ENCODE measurements at places on chromosomes 7 and 10.

GRCh38 chr10:64733980-64734379 lies 1212.8 kb downstream of the REEP3 start:
- H3K36me3 ChIP-seq, result no peaks in the 10 kb centered on the region
- H3K4me3 ChIP-seq, result no peak overlapping the region
- H3K27ac ChIP-seq, result no peak overlapping the region
- DNase-seq, result peak; percentile 69
- no peaks in the 10 kb centered on the region for H3K27me3 ChIP-seq

- no peaks in the 10 kb centered on the region for H3K36me3 ChIP-seq
- no peaks in the 10 kb centered on the region for H3K27me3 ChIP-seq
- no peak for DNase-seq
- H3K4me3 ChIP-seq, result no peak overlapping the region
- no peaks in the 10 kb centered on the region for H3K4me1 ChIP-seq
Observed at GRCh38 chr10:128588402-128588801, 462.2 kb upstream of the MKI67 start.

DNA sequence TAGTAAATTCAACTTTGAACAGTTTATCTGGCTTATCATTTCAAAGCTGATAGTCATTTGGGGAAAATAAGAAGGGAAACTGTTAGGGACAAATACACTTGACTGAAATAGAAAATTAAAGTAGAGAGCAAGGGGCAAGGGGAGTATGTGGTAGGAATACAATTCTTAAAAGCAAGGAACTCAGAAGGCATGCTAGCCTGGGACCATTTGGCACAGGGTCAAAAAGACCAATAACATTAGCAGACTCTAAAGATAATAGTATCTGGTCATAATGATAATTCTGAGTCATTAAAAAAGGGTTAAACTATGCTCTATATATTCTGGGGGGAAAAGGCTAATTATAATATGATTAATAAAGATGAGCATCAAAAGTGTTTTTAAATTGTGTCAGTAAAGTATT lies 112.2 kb downstream of the CNOT4 start:
- H3K36me3 ChIP-seq, result no peaks in the 10 kb centered on the region
- H3K4me3 ChIP-seq, result no peak overlapping the region
- H3K4me1 ChIP-seq, result no peaks in the 10 kb centered on the region
- H3K27me3 ChIP-seq, result no peaks in the 10 kb centered on the region

GRCh38 chr7:128189231-128189930 lies 51.7 kb upstream of the LEP start:
- H3K4me1 ChIP-seq, result no peaks in the 10 kb centered on the region
- H3K4me3 ChIP-seq, result no peak overlapping the region
- no peak overlapping the region for H3K27ac ChIP-seq
- H3K27me3 ChIP-seq, result peaks cover 13% of the 10 kb centered on the region

GRCh38 chr10:78628976-78629375 lies 439.8 kb upstream of the ZMIZ1 start:
- H3K27me3 ChIP-seq, result no peaks in the 10 kb centered on the region
- H3K27ac ChIP-seq, result no peak overlapping the region
- no peaks in the 10 kb centered on the region for H3K36me3 ChIP-seq
- no peak for DNase-seq

DNA sequence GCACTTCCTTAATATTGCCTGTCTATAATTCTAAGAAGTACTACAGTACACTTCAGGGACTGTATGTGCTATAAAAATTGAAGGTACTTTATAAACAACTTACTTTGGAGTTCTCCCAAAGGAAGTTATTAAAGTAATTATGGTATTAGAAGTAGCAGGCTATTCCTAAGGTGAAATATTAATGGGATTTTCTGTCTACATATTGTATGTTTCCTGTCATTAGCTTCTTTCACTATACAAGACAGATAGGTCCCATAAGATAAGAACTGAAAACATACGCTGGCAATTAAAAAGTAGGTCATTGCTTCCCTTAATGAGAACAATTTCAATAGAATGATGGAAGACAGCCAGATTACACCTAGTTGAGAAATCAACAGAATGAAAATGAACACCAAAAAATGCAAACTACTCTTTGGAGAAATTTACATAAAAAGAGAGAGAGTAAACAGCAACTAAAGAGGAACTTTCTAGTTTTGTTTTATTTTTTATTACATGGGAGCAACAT lies 147.0 kb downstream of the HBP1 start:
- no peaks in the 10 kb centered on the region for H3K36me3 ChIP-seq
- no peaks in the 10 kb centered on the region for H3K27me3 ChIP-seq
- DNase-seq, result no peak
- H3K27ac ChIP-seq, result no peak overlapping the region
- no peaks in the 10 kb centered on the region for H3K4me1 ChIP-seq

- no peaks in the 10 kb centered on the region for H3K27me3 ChIP-seq
- H3K36me3 ChIP-seq, result no peaks in the 10 kb centered on the region
- no peak overlapping the region for H3K4me3 ChIP-seq
- H3K27ac ChIP-seq, result no peak overlapping the region
- DNase-seq, result no peak
Observed at GRCh38 chr10:13977861-13978532, 352.7 kb downstream of the FRMD4A start.

- H3K27ac ChIP-seq, result no peak overlapping the region
- H3K4me3 ChIP-seq, result no peak overlapping the region
- no peak for DNase-seq
- H3K36me3 ChIP-seq, result no peaks in the 10 kb centered on the region
- no peaks in the 10 kb centered on the region for H3K27me3 ChIP-seq
Observed at GRCh38 chr7:138929969-138930368, 51.2 kb downstream of the KIAA1549 start.

DNA sequence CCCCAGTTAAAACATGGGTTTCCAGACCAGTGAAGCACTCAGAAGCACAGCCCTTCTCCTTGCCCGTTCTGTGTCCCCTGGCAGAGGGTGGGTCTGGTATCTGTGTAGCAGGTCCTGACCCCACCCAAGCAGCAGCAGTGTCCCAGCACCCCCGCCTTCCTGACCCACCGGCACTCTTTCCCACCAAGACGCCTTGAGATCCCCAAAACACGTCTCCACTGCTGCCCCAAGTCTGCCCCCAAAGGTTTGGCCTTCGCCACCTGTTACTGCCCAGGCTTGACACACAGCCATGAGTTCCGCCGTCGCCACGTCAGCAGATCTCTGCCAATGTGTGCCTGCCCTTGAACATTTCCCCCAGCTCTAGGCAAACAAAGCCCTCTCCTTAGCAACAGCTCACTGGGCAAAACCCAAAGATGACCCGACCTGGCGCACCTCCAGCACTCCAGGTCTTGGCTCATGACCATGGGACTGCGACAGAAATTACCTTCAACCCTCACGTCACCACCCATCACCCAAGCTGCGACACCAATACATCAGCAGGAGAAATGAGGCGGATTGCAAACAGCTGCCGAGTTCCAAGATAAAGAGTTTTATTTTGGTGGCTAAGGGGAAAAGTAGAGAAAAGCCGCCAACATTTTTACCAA lies 75.6 kb downstream of the CTBP2 start:
- DNase-seq, result peak; percentile 89
- no peaks in the 10 kb centered on the region for H3K27me3 ChIP-seq
- no peak overlapping the region for H3K4me3 ChIP-seq
- peaks cover 2% of the 10 kb centered on the region for H3K36me3 ChIP-seq
- H3K4me1 ChIP-seq, result peaks cover 51% of the 10 kb centered on the region
- peak overlapping the region; percentile 91 for H3K27ac ChIP-seq

- no peaks in the 10 kb centered on the region for H3K36me3 ChIP-seq
- DNase-seq, result no peak
- no peak overlapping the region for H3K4me3 ChIP-seq
- no peak overlapping the region for H3K27ac ChIP-seq
- no peaks in the 10 kb centered on the region for H3K27me3 ChIP-seq
Observed at GRCh38 chr7:117095055-117095454, 141.8 kb downstream of the ST7 start.

GRCh38 chr7:115356139-115356746 lies 434.3 kb downstream of the MDFIC start:
- H3K27ac ChIP-seq, result no peak overlapping the region
- DNase-seq, result peak; percentile 16
- no peak overlapping the region for H3K4me3 ChIP-seq

DNA sequence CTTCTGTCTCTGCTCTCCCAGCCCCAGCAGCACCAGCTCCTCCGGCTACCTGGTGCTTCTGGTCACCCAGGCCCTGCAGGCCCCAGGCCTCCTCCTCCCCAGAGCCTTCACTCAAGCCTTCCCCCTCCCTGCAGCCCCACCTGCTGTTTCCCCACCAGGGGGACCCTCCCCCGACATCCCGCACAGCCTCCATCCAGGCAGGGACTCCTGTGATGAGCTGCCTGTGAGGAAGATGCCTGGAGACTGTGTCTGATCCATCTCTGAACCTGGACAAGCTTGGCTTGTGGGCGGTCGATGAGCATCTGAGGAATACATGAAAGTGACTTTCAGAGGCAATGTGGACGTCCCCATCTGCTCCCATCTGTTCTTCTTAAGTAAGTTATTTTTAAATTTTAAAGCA lies 45.0 kb downstream of the RAMP3 start:
- H3K4me3 ChIP-seq, result no peak overlapping the region
- H3K27ac ChIP-seq, result no peak overlapping the region
- peaks cover 3% of the 10 kb centered on the region for H3K27me3 ChIP-seq
- no peaks in the 10 kb centered on the region for H3K4me1 ChIP-seq
- no peak for DNase-seq

DNA sequence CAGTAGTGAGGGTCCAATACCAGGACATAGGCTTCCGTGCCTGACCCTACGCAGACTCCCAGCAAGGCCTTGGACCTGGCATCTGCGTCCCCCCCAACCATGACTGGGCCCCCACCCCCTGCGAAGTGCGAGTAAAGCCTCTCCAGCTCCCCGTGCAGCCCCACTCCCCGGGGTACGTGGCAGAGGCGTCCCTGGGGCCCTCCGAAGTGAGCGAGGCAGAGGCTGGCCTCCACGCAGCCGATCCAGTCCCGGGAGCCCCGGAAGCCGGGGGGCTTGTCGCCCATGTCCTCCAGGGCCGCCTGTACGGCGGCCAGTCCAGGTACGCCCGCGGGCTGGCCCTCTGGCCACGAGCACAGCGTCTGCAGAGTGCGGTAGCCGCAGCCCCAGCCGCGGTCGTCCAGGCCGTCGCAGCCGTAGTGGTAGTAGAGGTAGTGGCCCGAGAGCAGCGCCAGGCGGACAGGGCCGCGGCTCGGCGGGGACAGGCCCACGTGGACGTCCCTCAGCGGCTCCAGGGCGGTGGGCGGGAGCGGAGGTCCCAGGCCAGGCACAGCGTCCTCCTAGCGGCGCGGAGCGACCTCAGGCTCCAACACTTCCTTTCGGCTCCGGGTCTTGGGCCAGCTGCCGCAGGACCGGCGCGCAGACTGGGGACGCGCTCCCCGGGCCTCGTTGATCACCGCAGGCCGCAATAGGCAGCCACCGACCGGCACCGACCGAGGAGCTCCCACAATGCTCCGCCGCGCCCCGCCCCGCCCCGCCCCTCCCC lies at the start of gene UFSP1:
Gene UFSP1, minus strand, starts transcription at position 728 of the 763 bp plus-strand sequence. Its CDS starts 444 bp downstream, at position 284.
- peaks cover 40% of the 10 kb centered on the region for H3K4me1 ChIP-seq
- H3K4me3 ChIP-seq, result peak within 1 kb of the TSS; percentile 40
- H3K27me3 ChIP-seq, result no peaks in the 10 kb centered on the region
- DNase-seq, result no peak
- peaks cover 36% of the 10 kb centered on the region for H3K36me3 ChIP-seq

- peaks cover 76% of the 10 kb centered on the region for H3K4me1 ChIP-seq
- H3K27me3 ChIP-seq, result no peaks in the 10 kb centered on the region
- peak overlapping the region; percentile 96 for H3K27ac ChIP-seq
- H3K4me3 ChIP-seq, result no peak overlapping the region
Observed at GRCh38 chr7:130902755-130903357, 168.8 kb upstream of the KLF14 start.

DNA sequence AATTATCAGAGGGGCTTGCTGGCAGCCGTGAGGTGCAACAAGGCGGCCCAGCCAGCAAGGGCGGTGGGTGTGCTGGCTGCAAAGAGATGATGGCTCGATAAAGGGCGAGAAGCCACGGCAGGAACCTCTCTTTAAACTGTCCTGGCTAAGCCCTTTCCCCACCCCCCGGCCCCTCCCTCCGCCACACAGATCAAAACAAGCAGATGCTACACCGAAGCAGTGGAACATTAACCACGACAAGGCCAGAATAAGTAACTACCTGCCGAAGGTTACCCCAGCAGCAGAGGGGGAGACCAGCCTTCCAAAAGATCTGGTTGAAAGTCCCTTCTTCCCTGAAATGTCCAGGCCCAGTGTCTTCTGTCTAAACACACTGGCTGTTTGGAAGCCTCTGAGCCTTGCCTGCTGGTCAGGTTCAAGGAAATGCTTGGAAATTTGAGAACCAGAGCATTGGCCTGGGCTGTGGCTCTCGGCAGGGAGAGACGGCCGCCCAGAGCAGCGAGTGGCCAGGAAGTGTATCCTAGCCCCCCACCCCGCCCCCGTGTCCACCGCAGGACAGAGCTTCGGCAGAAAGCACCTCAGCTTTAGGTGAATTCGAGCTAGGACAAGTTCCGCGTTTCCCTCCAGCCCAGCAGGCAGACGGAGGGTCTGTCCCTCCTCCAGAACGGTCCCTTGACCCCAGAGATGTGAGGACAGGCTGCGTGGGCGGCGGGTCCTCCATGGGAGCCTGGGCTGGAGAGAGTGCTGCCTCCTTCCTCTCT lies 2.1 kb downstream of the FAM20C start:
- peaks cover 3% of the 10 kb centered on the region for H3K36me3 ChIP-seq
- H3K27me3 ChIP-seq, result no peaks in the 10 kb centered on the region
- DNase-seq, result peak; percentile 10
- H3K4me1 ChIP-seq, result peaks cover 15% of the 10 kb centered on the region
- peak overlapping the region; percentile 80 for H3K4me3 ChIP-seq

- H3K27me3 ChIP-seq, result no peaks in the 10 kb centered on the region
- H3K27ac ChIP-seq, result peak overlapping the region; percentile 86
- peak; percentile 81 for DNase-seq
- no peaks in the 10 kb centered on the region for H3K36me3 ChIP-seq
- H3K4me3 ChIP-seq, result no peak overlapping the region
Observed at GRCh38 chr7:24821045-24821753, 63.9 kb upstream of the GSDME start.

- no peak overlapping the region for H3K27ac ChIP-seq
- no peak for DNase-seq
- no peaks in the 10 kb centered on the region for H3K36me3 ChIP-seq
- H3K27me3 ChIP-seq, result no peaks in the 10 kb centered on the region
- H3K4me3 ChIP-seq, result no peak overlapping the region
Observed at GRCh38 chr7:132257253-132257652, 319.0 kb downstream of the PLXNA4 start.

- no peaks in the 10 kb centered on the region for H3K36me3 ChIP-seq
- no peaks in the 10 kb centered on the region for H3K27me3 ChIP-seq
- no peak overlapping the region for H3K4me3 ChIP-seq
- no peak overlapping the region for H3K27ac ChIP-seq
- peaks cover 53% of the 10 kb centered on the region for H3K4me1 ChIP-seq
- peak; percentile 89 for DNase-seq
Observed at GRCh38 chr7:1055956-1056784, 11.8 kb downstream of the GPR146 start.

DNA sequence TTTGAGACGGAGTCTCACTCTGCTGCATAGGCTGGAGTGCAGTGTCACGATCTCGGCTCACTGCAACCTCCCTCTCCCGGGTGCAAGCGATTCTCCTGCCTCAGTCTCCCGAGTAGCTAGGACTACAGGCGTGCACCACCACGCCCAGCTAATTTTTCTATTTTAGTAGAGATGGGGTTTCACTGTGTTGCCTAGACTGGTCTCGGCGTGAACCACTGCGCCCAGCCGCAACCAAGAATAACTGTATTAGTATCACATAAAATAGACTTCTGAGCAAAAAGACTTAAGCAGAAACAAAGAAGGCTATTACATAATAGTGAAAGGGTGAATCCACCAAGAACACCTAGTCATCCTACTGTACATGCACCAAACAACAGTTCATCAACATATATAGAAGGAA lies 67.6 kb upstream of the TFEC start:
- peak overlapping the region; percentile 80 for H3K27ac ChIP-seq
- H3K27me3 ChIP-seq, result no peaks in the 10 kb centered on the region
- no peak for DNase-seq

- no peak overlapping the region for H3K4me3 ChIP-seq
- DNase-seq, result no peak
Observed at GRCh38 chr10:79490400-79491142, 21.8 kb upstream of the EIF5AL1 start.
